ENCODE measurements at places on chromosomes 11 and 22.

GRCh38 chr11:133163463-133164419, 368.6 kb downstream of the OPCML start:
- DNase-seq: peak; percentile 1

DNA sequence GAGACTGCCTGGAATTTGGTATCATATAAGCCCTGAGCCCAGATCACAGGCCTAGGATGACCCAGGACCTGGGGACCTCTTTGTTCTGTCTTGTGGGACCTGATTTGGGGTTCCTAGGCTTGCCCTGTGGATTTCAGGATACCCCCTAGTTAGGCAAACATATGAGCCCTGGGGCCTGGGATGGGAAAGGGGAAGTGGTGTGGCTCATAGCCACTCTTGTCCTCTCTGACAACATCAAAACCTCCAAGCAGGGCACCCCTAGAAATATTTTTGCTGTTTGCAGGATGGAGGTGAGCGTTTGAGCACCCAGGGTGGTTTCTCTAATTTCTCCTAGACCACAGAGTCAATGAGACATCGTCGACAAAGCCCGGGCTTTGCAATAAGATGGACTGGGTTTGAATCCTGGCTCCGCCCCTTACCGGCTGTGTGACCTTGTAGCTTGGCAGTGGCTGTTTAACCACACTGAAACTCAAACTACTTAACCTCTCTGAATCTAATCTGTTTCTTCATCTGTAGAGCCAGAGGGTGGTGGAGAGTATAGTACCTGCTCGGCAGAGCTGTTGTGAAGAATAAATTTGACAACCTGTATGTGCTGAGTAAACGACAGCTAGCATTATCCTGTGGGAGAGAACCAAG, 5.3 kb upstream of the LRRC10B start:
- DNase-seq: no peak

- DNase-seq: no peak
These were observed 9.4 kb downstream of the IGF2 start for GRCh38 chr11:2129699-2130366.

- DNase-seq: no peak
These were observed 5.7 kb downstream of the PIK3IP1 start for GRCh38 chr22:31286360-31287255.

- no peak for DNase-seq
These were observed 3.6 kb downstream of the INCENP start for GRCh38 chr11:62127426-62127825.

DNA sequence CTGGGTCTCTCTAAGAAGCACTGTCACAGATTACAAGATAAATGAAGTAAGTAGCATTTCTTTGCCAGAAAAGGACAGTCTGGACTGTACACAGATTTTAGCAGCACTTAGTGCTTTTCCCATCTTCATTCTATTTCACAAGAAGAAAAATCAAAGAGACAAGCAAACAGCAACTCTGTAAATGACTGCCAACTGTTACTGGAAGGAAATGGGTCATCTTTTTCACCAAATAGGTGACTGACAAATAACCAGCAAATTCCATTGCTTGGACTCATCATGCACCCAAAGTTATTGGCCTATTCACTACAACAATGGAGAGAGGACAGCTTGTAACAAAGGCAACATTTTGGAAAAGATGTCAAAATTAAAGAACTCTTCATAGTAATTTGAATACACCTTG, 28.9 kb upstream of the CARD18 start:
- DNase-seq: no peak

DNA sequence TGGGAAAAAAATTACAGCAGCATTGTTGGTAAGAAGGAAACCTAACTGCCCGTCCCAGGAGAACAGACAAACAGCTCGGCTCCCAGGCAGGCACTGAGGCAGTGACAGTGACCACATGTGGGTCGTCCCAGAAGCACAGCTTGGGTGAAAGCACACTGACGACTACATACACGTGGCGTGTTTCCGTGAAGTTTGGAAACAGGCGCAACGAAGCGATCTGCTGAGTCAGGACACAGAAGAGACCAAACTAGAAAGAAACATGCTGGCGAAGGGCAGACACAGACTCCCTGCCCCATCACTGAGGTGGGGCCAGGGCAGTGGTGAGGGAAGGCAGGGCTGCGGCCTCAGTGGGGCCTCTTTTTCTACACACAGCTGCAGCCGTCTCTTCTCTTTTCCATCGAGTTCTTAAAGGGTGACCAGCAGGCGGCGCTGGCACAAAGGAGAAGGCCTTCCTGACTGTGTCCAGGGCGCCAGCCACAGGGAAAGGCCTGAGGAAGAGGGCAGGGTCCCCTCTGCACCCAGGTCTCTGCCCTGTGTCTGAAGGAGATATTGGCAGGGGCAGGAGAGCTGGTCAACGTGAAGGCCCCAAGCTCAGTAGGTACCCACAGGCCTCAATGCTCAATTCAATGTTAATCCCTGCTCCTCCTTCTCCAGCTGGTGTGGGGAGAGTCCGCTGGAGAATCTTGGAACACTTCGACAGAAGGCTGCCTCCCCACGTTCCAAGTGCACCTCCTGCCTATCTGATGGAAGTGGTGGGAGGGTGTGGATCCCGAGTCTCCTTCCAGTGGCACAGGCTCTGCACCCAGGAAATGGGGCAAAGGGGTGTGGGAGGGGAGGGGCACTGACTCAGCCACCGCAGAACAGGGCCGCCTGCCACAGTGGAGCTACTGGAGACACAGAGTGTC, 19.9 kb downstream of the CARS1 start:
- DNase-seq: peak; percentile 77

GRCh38 chr11:20668844-20669819, at the start of gene NELL1:
Gene NELL1, plus strand, starts transcription at chr11:20669586.
- no peak for DNase-seq

GRCh38 chr11:118311518-118311917, 7.0 kb downstream of the CD3E start:
- DNase-seq: no peak

DNA sequence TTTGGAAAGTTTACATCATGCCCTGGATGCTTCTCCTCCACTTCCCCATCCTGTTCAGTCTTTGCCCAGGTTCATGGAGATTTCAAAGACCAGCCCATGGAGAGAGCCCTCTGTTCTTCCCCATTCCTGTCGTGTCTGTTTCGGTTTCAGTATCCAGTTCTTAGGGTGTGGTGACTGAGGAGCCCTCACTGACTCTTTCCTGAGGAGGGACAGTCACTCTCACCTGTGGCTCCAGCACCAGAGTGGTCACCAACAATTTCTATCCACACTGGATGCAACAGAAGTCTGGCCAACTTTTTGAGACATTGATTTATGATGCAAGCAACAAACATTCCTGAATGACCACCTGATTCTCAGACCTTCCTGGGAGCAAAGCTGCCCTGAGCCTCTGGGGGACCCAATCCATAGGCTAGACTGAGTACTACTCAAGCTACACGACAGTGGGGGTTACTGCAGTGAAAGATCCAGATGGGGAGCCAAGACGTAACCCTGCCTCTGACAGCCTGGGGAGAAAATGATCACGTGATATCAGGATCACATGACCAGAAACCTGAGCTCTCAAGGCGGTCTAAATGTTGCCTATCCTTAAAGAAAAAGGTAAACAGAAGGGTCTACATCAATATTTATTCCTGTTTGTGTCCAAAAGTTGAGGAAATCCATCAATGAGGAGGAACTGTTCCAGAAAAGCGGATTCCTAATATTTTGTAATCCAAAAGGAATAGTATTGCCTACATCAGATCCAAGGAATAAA, 76.2 kb upstream of the VPREB1 start:
- DNase-seq: peak; percentile 49

- DNase-seq: no peak
These were observed 122.6 kb downstream of the IGLL1 start for GRCh38 chr22:23457380-23457985.

DNA sequence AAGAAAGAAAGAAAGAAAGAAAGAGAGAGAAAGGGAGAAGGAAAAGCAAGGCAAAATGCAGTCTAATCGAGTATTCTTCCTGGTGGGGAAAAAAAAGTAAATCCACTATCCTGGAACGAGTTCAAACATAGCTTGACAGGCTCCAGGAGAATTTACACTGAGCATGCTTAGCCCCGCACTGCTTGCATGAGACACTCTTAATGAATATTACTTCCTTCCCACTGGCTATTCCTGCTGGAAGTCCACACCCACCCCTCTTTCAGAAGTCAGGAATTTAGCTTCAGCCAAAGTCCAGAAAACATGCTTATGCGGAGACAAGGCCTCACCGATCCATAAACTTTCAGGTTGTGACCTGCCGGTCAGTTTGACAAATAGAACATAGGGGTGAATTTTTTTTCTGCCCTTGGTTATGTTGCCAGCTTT, 251.8 kb upstream of the BLID start:
- no peak for DNase-seq

GRCh38 chr11:16013649-16014275, 342.6 kb downstream of the SOX6 start:
- no peak for DNase-seq

- no peak for DNase-seq
These were observed 9.8 kb downstream of the CD82 start for GRCh38 chr11:44575288-44575672.

GRCh38 chr11:93017821-93018690, 48.6 kb downstream of the MTNR1B start:
- no peak for DNase-seq

DNA sequence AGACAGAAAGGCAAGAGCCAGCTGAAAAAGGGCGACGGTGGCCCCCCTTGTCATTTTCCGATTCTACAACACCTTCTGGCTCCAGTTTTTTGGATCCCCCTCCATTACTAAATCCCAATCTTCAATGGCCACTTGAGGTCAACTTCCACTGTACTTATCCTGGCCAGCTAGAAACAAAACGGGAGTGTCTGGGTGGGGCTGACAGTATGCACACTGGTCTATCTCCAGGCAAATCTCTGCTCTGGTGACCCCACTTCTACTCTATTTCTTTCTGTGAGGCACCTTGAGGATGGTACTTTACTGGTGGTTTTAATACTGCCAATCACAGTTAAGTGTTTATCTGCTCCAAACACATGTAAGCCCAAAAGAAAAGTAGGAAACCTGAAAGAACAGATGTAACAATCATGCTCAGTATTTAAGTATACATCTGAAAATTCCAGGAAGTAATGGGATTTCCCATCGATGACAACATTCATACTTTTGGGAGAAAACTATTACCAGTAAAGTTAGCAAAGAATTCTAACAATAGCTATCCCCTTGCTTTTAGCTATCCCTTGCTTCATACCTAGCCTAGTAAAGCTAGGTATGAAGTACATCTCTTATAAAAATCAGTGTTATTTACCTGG, 16.0 kb downstream of the CDON start:
- no peak for DNase-seq

DNA sequence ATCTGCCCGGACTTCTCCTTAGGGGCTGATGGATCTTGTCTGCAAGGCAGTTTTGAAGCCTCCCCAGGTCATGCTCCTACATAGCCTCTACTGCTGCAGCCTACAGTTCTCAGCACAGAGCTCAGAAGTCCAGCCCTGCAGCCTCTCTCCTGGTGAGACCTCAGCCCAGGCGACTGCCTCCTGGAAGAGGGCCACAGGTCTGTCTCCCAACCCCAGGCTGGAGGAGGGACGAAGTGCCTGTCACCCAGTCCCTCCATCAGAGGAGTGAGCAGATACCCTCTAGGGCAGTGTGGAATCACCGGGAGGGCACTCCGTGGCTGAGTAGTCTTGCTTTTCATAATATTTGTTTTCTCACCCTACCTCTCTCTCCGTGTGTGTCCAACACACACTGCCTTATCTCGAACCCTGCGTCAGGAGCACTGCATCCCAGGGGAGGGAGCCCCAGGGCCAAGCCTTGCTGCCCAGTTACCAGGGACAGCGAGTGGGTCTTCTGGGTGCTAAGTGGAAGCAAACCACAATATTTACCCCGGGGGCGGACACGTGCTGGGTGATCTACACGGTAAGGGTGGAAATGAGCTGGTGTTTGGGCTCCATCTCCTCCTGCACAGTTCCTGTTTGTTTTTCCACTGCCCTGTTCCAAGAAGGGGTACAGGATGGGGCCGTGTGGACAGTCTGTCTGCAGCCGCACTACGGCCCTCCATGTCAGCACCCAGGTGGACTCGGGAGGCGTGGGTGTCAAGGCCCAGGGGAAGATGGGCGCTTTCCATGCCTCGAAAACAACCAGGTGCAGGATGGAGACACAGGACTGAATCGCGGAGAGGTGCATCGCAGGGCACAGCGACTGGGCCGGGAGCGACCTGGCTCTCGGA, 133.7 kb upstream of the HSD17B12 start:
- DNase-seq: no peak

Measured in Calu3 (cell line).